ENCODE measurements at places on chromosomes 16 and 17. TPM values are rescaled to one million over a fixed set of nuclear protein-coding genes. Genes with fewer than 3 reads are reported as not detected.

- DNase-seq = no peak
These were observed 84.9 kb downstream of the DNAH17 start for GRCh38 chr17:78492116-78492799.

- peak; percentile 68 for DNase-seq
These were observed at the start of gene KAT2A for GRCh38 chr17:42120770-42121769. KAT2A (minus strand) TSS chr17:42121367; CDS start chr17:42121304, 63 bp downstream.

- no peak for DNase-seq
These were observed 3.5 kb downstream of the KDM6B start for GRCh38 chr17:7837408-7838088.

- no peak for DNase-seq
These were observed 48.7 kb upstream of the NLK start for GRCh38 chr17:27993723-27994310.

GRCh38 chr17:80574496-80574895, 29.9 kb downstream of the RPTOR start:
- no peak for DNase-seq

DNA sequence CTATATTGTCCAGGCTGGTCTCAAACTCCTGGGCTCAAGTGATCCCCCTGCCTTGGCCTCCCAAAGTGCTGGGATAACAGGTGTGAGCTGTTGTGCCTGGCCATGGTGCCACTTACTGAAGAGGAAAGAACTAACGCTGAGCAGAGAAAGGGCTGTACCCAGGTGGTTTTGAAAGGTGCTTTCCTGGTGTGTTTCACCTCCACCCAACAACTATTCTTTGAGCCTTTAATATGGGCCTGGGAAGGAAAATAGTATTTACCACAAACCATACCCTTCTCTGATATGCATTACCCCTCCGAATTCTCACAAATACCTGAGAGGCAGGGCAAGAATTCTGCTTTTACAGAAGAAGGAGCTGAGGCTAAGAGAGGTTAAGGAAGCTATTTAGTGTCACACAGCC, 24.8 kb downstream of the KPNA2 start:
- DNase-seq = no peak

- DNase-seq = no peak
These were observed 43.6 kb downstream of the RPA1 start for GRCh38 chr17:1873418-1873817.

DNA sequence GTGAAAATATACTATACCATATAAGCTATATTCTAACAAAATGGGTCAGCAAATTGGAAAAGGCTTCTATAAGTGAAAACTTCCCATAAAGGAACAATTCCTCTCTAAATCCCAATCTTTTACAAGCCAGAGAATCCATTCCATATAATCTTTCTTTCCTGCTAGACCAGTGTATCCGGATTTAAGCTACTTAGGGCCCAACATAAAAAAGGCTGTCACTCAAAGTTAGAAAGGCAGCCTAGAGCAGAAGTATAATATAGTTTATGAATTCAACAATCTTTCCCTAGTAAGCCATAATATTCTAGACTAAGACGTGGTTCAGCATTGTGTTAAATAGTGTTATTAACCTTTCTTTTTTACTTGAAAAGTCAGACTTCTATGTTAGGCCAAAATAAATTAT, 93.0 kb downstream of the SKAP1 start:
- no peak for DNase-seq

GRCh38 chr17:7740481-7741001, 23.0 kb downstream of the DNAH2 start:
- no peak for DNase-seq

DNA sequence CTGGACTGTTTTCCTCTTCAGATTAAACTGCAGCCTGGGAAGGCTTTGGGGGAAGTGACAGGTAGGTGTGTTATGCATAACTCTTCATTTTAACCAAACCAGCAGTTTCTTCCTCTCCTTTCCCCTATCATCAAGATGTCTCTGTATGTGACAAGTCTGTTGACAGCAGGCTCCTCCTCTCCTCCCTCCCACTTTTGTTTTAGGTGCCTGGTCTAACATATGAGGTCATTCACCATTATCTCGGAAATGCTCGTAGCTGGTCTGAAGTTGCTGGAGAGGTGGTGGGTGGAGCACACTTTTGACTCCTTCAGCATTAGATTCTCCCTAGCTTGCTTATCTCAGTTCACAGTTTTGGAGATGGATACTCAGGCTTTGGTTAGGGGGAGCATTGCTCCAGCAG, 571.0 kb upstream of the EEF2KMT start:
- no peak for DNase-seq

DNA sequence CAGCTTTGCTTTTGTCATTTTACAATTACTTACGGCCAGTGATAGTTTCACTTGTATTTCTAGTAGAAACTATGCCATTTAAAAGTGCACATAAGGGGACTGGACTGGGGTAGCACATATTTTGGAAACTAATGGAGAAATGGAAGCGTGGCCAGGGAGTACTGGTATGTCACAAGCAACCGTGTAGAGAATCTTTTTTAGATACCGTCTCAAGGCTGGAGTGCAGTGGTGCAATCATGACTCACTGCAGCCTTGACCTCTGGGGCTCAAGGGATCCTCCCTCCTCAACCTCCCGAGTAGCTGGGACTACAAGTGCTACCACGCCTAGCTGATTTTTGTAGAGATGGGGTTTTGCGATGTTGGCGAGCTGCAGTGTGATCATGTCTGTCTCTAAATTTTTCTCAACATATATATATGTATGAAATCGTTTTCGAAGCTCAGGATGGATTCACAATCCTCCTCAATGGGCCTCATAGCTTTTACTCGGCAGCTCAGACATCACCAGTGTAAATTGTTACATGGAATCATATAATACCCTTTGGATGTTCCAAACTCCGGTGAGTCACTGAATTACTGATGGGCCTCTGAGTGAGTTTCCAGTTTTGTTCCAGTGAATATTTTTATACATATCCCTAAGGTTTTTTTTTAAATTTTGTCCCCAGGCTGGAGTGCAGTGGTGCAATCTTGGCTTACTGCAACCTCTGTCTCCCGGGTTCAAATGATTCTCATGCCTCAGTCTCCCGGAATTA, 51.7 kb downstream of the ZNF778 start:
- no peak for DNase-seq

GRCh38 chr17:33978889-33979288, 276.2 kb upstream of the CCL2 start:
- DNase-seq = no peak

- DNase-seq = no peak
These were observed 46.3 kb downstream of the CCDC42 start for GRCh38 chr17:8698162-8698971.

DNA sequence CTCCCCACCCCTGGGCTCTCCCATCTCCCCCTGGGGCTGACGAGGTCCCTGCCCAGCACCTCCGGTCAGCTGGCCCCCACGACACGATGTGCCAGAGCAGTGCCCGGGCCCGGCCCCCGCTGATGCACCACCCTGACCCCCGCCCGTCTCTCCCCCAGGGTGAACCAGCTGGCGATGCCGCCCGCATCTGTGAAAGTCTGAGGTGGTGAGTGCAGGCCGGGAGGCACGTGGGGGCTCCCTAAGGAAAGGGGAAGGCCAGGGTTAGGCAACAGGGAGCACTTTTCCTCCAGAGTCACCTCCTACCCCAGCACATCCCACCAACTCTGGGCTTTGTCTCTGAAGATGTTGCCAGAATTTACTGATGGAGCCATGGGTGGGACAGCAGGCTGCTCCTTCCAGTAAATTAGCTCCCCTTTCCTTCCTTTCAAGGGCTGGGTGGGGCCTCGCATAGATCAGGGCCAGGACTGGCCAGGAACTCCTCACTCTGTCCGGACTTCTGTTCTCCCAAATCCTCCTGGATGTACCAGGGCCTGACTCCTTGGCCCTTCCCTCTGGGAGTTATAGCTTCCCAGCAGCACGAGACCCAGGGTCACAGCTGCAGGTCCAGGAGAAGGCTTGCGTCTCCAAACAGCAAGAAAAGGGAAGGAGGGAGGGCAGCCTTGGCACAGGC, 18.3 kb downstream of the MYBBP1A start:
- DNase-seq = no peak

DNA sequence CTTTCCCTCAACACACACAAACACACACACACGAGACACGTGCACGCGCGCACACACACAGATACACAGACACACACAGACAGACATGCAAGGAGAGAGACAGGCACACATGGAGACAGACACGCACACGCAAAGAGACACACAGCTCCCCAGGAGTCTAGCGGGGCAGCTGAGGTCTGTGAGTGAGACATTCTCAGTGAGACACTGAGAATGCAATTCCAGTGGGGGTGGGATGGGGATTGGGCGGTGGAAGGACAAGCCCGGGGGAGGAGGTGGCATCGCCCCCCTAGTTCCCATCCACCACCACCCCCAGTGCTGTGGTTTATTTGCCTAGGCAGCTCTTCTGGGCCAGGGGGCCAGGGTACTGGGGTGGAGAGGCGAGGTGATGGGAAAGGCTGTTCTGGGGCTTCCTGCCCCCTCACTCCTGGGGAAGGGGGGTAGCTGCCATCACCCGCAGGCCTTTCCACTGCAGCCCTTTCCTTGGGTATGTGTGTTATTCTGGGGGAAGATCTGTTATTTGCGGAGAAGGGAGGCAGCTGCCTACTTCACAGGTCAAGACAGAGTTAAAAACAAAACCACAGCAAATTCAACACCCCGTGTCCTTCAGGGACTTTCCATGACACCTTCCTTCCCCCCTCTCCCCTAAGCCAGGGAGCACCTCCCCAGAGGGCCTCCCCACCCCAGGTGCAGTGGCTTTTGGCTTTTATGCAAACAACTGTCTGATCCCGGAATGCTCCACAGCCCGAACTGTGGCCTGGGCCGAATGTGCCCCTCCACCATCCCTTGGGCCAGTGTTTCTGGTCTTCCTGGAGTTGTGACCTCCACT, 18.0 kb downstream of the GRB7 start:
- peak; percentile 84 for DNase-seq

- no peak for DNase-seq
These were observed 29.7 kb upstream of the WSB1 start for GRCh38 chr17:27264068-27264812.

DNA sequence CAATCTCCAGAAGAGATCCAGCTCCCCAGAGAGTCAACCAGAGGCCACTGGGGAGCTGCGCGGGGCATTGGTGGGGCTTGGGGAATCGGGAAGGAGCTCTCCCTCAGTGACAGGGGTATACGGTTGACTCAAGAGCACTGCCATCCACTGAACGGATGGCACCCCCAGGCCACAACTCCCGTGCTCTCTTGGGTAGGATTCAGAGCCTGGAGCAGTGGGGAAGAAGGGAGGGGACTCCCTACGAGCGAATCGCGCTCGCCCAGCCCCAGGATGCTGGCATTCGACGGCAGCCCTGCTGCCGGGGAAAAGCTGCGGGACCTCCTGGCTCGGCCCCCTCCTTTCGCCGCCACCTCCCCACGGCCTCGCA, 473 bp upstream of the TPPP3 start:
- DNase-seq = no peak

DNA sequence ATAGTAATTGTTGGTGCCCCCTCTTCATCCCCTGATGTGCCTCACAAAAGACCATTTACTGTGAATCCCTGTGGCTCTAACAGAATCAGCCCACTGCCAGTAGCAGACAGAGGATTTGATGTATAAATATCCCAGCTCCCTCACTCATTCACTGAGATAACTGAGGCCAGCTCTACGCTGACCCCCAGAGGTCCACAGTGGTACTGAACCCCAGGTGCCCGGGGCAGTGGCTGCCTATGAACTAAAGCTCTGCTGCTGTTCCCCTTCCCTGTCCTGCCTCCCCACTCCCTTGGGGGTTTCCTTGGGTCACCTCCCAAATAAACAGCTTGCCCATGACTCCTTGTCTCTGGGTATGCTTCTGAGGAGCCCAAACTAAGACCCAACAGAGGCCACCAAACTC, 295.8 kb downstream of the FOXL1 start:
- DNase-seq = no peak

- DNase-seq = no peak
These were observed 8.0 kb downstream of the FANCA start for GRCh38 chr16:89808475-89808874.

DNA sequence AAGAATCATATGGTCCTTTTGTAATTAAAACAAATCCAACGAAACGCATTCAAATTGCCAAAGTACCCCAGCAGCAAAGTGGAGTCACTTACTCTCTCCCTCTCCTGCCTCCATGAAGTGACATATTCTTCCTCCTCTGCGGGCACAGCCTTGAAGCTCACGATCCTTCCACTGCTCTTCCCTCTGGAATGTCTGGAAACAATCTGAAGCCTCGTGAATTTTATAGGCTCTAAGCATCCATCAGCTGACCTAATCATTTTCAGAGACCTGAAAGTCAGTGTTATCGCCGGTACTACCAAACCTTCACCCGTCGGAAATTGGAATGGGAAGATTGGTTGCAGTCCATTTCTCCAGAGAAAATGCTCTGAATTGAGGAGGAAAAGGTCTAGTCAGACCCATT, 134.5 kb upstream of the FOXF1 start:
- no peak for DNase-seq

GRCh38 chr16:54965464-54965863, 34.8 kb downstream of the IRX5 start:
- no peak for DNase-seq

DNA sequence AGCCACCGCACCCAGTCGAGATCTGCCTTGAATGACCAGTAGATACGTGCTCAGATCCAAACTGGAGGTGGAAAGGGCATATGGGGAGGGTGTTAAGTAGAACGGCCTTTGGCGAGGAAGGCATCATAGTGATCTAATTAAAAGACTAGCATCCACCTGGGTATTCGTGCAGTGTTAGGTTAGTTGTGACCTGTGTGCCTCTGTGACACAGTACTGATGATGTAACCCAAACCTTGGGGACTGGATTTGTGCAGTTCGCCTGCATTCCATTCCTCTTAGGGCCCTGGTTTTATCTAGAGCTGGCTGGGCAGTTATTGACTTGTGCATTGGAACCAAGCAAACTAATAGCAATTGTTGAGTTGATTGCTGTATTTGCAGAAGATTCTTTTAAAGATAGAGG, 47.9 kb downstream of the SNX29 start:
- no peak for DNase-seq

Gene NKD1
- total RNA-seq = 9.8 TPM

Gene ATP1B2
- 0.69 TPM for total RNA-seq

Gene BRIP1
- total RNA-seq = 1.0 TPM

Gene NOD2
- total RNA-seq = 5.3 TPM

Gene CCDC40
- total RNA-seq = 0.77 TPM

Gene ARHGAP44
- total RNA-seq = not detected

Gene C1QTNF8
- total RNA-seq = not detected

Gene CSH1
- total RNA-seq = not detected

Gene NEUROD2
- total RNA-seq = not detected

Gene MT1A
- total RNA-seq = not detected
